KBM-7 (cell line): ENCODE measurements at places on chromosomes 6 and 20.

- DNase-seq, result no peak
Measured at GRCh38 chr6:11953641-11954040, 58.5 kb upstream of the HIVEP1 start.

DNA sequence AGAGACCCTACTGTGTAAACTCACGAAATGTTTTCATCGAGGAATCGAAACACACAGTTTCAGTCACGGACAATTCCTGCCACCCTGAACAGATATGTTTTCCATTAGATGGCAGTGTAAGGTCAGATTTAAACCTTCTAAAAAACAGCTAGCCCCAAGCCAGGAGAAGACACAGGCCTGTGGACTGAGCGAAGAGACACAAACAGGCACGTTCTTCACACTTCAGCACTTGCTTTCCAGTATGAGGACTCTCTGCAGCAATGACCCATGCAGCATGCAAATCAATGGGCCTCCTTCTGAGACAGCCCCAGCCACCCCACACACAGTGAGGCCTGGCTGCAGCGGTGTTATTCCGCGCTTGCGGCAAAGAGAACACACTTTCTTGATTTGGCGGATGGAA is 31.9 kb downstream of the HUS1B start:
- peak; percentile 46 for DNase-seq

GRCh38 chr6:73418081-73418741 is 23.6 kb downstream of the DDX43 start:
- DNase-seq, result no peak

GRCh38 chr20:43681991-43682410 is 15.1 kb downstream of the MYBL2 start:
- DNase-seq, result no peak

DNA sequence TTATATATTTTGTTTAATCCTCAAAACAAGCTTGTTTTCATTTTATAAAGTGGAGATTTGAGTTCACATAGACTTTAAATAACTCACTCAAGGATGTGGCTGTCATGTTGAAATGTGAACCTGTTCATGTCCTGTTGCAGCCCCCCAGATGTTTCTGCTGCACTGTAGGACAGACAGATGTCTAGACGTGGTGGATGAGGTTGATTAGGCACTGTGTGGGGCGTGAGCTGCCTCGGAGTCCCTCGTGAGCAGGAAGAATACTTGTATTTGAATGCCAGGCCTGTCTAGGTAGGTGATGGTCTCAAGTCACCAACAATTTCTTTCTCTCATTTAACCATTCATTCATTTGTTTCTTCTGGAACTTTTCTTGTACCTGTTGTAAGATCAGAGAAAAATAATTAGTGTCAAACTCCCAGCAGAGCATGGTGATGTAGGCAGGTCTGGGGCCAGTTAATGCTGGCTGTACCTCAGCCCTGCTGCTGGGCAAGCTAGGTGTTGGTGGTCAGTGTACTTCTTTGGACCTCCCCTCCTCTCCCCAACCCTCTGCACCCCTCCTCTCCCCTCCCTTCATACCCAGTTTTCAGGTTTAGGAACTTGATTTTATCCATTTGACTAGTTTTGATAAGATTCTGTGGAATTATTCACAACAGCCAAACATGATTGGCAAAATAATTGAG is 34.0 kb downstream of the AFDN start:
- DNase-seq, result no peak
